Dorsolateral prefrontal cortex (tissue), 122 donors: ENCODE measurements at places on chromosomes 4 and X.

GRCh38 chrX:69150281-69150960 is 14.8 kb downstream of the PJA1 start:
- DNase-seq, result no peak

- DNase-seq, result peak; percentile 41
These were observed 33.9 kb downstream of the WDR1 start for GRCh38 chr4:10082459-10083272.

DNA sequence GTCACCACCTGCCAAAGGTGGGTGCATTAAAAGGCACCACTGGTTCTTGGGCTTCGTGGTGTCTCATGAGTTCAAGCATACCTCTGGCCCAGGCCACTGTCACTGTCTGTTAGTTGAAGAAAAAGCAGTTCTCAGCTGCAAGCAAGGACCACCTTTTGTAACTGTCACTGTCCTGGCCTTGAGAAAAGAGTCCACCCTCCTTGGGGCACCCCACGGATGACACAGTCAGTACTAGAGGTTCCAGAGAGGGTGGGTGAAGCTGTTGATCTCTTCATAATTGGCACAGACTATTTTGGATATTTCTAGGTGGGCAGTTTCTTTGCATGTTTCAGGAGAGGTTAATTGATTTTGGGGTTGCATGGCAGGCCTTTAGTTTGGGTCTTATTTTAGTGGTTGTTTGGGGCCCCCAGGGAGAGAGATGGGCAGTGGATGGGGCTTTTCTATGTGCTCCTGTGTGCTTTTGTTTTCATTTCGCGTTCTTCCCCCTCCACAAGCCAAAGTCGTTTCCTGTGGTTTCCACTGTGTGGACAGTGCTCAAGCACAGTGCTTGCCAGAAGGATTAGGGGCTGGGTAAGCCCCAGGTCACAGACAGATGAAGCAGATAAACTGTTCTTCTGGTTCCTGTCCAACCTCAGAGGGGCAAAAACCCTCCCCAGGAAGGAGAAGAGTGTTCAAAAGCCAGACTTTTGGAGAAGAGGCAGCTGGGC is 156.2 kb upstream of the PPP1R2C start:
- DNase-seq, result no peak

- DNase-seq, result no peak
These were observed 109.3 kb downstream of the ADRA2C start for GRCh38 chr4:3875466-3875865.

GRCh38 chrX:103586314-103586646 is 965 bp downstream of the TCEAL4 start:
- peak; percentile 45 for DNase-seq

GRCh38 chr4:26104056-26104685 is 190.2 kb downstream of the SMIM20 start:
- no peak for DNase-seq

DNA sequence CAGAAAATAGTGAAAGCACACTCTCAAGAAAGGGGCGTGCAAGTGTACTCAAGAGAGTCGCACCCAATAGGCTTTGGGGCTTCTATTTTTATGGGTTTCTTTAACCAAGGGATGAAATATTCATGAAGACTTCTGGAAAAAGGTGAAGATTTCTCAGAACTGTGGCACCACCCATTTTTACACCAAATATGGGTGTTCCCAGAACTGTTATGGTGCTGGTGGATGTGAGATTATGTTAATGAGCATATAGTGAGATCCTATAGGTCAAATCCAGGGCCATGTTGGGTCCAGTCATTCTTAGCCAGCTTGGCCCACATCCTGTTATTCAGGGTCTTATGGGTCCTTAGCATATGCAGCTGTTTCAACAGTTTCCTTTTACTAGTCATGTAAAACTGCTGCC is 61.0 kb upstream of the SMIM10 start:
- no peak for DNase-seq

DNA sequence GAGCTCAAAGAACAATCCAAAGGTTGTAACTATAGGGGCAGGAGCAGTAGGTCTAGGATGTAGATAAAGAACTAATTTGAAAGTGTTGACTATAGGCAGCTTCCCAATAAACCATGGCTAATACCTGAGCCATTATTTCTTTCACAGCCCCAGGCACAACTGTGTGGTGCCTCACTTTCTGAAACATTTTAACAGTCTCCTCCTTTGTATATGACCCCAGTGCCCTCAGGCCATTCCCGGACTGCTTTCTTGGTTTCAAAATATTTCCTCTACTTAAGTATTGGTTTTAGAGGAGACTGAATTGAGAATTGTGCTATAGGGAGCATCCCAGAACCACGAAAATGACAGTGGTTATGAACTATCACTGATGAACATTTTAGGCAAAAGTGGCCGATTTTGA is 728.7 kb downstream of the IL1RAPL1 start:
- no peak for DNase-seq

DNA sequence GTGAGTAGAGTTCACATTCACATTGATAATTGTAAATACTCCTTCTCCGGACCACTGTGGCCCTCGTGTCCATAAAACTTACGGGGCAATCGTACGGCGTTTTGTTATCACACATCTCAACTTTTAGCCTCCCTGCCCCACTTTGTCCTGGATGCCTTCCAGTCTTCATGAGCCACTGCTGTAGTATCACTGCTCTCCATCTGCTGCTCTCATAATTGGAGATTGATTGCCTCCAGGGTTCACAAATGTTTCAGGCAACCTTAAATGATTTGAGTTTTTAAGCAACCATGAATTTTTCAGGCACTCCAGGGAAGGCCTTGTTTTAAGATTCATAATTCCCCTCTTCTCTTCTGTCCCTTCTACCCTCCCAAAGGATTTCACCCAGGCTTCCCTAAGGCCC is 28.4 kb downstream of the ALPK1 start:
- no peak for DNase-seq

DNA sequence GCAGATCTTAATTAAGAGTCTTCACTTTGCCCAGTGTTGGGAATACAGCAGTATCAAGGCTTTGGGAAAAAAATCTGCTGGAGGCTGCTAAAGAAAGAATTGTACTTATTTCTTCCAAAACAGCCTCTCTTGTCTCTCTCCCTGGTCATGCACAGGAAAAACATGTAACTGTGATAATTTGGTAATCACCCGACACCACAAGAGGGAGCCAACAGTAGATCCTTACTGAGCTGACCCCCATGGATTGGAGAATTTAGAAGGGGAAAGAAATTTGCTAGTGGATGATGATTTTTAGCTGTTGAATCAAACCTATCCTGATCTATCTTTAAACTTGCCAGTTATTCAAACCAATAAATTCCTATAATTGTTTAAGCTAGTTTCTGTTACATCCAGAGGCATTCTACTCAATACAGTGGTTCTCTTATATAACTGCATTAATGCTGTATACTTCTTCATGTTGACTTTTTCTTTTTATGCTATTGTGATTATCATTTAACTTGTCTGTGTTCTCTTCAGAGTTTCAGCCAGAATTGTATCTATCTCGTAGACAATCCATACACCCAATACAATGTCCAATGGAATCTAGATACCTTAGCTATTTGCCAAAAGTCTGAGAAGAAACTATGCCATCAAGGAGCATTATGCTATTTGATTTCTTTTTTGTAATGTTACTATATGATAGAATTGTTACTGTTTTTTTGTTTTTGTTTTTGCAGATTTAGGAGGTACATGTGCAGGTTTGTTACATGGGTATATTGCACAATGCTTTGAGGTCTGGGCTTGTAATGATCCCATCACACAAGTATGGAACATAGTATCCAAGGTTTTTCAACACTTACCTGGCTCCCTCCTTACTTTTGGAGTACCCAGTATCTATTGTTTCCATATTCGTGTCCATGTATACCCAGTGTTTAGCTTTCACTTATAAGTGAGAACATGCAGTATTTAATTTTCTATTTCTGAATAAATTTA is 31.3 kb upstream of the ARHGEF38 start:
- DNase-seq, result no peak
